ENCODE measurements at places on chromosomes 5 and 9. TPM values are rescaled to one million over a fixed set of nuclear protein-coding genes. Genes with fewer than 3 reads are reported as not detected.

GRCh38 chr5:80403782-80404181 is 4.1 kb upstream of the ZFYVE16 start:
- DNase-seq = no peak

GRCh38 chr5:133612249-133612860 is at the start of gene FSTL4:
Gene FSTL4 (minus strand): TSS chr5:133612541.
- peak; percentile 26 for DNase-seq

- DNase-seq = no peak
Observed at GRCh38 chr9:36867241-36867640, 166.8 kb downstream of the PAX5 start.

DNA sequence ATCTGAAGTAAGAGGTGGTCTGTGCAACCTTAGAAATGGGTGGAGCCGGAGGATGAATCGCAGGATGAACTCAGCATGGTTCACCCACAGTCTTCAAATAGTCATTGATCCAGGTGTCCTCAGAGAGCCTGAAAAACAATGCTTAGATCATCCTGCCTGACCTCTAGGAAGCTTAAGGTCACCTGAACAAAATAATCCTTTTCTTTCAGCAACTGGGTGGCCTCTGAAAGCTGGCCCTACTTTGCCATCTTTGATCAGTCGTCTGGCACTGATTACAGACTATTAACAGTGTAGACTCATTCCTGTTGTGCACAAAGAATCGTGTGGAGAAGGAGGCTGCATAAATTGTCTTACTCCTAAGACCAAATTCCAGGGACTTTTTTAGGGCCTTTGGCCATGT is 50.7 kb downstream of the PIP5K1B start:
- no peak for DNase-seq

DNA sequence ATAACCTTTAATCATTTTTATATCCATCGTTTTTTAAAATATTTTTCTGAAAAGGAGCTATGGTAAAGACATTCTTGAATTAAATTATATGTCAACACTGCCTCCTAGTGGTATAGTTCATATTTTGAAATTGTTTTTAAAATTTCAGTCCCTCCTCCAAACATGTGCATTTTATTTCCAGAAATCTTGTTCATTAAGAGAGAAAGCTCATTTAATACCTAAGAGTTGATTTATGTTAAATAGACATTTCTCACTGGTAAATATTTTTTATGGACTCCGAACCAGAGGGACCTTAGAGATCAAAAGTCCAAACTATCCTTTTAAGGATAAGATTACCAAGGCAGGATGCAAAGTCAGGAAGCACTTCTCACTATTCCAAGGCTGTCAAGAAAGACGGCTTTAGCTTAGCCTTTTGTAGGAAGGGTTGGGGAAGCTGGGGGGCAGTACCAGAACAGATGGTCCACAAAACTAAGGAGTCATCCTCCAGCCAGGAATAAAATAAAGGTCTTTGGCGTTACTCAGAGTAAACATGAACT is 21.6 kb downstream of the BHMT start:
- no peak for DNase-seq

IFNA2 gene
- not detected for total RNA-seq

FREM1 gene
- not detected for total RNA-seq

SLC6A3 gene
- not detected for total RNA-seq

ZNF354C gene
- 3.6 TPM for total RNA-seq
